WTC11 (cell line): ENCODE measurements at places on chromosomes 11 and 22.

DNA sequence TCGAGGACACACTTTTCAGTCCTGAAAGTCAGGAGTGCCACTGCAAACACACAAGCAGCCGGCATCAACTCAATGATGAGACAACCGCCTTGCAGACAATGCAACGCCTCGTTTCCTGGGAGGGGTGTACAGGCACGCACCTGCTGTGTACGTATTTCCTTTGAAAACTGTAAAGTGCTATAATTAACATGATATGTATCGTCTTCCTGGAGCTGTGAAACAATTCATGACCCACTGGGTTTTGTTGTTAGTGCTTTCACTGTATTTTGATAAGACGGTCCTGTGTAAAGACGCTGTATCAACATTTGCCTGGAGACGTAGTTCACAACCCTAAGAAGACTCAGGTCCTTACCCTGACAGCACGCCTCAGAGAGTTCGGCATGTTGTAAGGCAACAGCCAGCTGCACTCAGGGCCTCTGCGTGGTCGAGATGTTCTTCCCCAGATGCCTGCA is 105.7 kb upstream of the ANO1 start:
- DNase-seq, result no peak

- DNase-seq, result no peak
These were observed 310.8 kb upstream of the PITPNB start for GRCh38 chr22:28229566-28230485.

- no peak for DNase-seq
These were observed 72.3 kb downstream of the PPP6R3 start for GRCh38 chr11:68532727-68533369.

GRCh38 chr11:113476553-113476952 is 1.4 kb upstream of the DRD2 start:
- DNase-seq, result no peak

GRCh38 chr22:23497016-23497885 is 82.8 kb downstream of the IGLL1 start:
- DNase-seq, result no peak

- no peak for DNase-seq
These were observed 1024.1 kb upstream of the CCDC90B start for GRCh38 chr11:84310268-84310667.

- no peak for DNase-seq
These were observed 759 bp downstream of the AP2A2 start for GRCh38 chr11:926341-926916.

DNA sequence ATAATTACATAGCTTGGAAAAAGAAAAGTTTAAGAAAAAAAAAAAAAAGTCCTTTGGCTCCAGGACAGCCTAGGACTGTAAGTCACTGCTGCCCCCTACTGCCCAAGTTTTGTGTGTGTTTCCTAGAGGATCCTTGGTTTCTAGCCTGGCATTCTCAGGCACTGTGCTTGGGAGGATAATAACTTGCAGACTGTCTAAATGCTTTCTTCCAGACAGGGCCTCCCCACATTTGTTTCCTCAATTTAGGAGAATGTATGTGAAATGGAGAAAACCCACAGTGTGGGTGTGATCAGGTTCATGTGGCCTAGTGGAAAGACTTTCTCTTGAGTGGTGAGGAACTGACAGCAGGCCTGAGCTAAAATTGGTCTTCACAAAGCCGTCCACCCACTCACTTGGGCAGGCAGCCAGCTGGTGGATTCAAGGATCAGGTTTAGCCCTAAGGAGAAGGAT is 191.0 kb downstream of the NAV2 start:
- peak; percentile 85 for DNase-seq

DNA sequence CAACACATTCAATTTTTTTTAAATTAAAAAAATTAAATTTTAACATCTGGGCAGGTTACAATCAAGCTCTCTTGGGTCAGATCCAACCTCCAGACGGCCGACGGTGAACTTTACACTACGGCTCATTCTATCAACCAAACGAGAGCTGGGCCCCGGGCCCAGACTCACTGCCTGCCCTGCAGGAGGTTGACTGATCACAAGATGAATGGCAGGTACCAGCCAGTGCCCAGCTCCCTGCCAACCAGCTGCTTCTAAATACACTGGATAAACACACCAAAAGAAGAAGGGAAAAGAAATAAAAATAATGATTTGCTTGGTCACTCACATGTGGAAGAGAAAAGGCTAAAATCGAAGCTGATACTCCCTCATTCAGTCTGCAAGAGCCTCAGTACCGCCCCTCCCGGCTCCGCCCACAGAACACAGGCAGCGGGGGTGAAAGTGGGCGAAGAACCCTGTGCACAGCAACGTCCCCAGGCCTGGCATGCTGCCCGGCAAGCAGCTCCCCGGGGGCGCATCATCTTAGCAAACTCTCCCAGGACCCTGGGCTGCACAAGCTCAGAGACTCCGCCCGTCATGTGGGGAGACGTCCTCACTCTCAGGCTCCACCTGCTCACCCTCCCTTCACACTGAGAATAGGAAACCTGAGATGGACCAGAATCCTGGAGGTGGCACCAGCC is 303.4 kb downstream of the SHANK2 start:
- DNase-seq, result no peak

DNA sequence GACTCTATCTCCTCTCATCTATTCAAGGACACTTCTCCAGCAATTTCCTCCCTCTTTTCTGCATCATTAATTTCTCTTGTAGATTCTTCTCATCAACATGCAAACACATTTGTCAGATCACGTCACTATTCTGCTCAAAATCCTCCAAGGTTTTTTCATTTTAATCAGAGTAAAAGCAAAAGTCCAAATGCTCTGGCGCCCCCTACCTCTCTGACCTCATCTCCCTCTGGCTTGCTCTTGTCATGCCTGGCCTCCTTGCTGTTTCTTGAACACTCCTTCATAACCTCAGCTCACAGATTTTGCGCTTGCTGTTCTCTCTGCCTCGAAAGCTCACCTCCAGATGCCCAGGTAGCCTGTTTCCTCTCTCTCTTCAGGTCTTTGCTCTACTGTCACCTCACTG is 22.4 kb downstream of the RTCB start:
- peak; percentile 40 for DNase-seq

DNA sequence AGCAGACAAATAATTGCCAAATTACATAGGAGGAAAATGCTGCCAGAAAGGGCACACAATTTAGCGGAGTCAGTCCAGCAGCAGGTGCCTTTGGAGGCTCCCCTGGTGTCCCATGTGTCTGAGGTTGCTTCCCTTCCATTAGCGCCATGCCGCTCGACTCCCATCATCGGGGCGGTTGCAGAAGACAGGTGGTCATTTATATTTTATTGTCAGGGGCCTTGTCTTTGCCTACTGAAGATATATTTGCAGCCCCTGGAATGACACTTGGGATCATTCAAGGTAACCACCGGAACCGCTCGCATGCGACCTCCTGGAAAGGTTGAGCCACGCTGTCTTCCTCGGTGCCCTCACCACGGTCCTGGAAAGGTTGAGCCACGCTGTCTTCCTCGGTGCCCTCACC is 298.3 kb downstream of the TBC1D22A start:
- no peak for DNase-seq

DNA sequence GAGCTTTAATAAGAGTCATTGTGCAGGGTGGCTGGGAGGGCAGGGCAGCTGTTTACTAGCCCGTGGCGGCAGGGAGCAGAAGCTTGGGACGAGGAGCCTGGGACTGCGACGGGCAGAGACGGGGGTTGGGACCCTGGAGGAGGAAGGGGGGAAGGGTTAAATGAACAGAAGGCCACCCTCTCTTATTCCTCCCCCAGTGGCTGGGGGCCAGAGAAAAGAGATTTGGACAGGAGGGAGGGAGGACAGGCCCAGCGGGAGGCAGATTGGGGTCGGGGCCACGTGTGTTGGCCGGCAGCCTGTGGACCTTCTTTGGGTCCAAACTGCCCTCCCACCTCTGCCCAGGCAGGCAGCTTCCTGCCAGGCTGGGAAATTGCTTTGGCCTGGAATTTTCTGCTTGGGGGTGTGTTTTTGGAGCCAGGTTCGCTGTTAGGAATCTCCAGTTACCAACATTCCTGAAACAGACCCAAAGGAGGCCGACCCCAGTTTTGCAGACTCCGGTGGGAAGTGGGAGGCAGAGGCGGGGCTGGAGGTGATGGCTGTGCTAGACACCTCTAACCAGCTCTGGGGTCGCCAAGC is 50.2 kb downstream of the APOL3 start:
- peak; percentile 29 for DNase-seq

DNA sequence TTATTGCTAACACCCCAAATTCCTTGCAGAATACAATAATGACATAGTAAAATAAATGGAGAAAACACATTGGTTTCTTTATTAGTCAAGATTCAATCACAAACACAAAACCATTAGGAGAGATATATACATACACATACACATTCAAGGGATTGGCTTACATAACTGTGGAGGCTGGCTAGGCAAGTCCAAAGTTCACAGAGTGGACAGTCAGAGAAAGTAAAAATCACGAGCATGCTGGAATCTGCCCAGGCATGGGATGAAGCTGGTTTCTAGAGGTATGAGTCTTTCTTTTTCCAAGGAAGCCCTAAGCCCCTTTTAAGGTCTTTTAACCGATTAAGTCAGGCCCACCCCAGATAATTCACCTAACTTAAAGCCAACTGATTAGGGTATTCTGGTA is 13.6 kb upstream of the OR56B1 start:
- DNase-seq, result no peak

- DNase-seq, result peak; percentile 4
These were observed 27.3 kb downstream of the CAPN1 start for GRCh38 chr11:65208785-65209710.

DNA sequence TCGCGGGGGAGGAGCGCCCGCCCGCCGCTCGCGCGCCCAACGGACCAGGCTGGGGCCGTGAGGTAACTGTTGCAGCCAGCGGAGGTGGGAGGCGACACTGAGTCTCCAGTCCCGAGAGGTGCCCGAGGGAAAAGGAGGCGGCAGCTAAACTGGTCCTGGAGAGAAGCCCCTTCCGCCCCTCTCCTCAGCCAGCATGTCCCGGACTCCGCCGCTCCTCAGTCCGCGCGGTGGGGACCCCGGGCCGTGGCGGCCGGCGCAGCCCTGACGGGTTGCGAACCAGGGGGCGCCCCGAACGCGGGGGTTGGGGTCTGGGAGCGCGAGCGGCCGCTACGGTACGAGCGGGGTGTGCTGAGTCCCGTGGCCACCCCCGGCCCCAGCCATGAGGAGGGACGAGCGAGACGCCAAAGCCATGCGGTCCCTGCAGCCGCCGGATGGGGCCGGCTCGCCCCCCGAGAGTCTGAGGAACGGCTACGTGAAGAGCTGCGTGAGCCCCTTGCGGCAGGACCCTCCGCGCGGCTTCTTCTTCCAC is at the start of gene PDE3B:
Gene PDE3B, plus strand, starts transcription at position 108 of the 529 bp plus-strand sequence. Its CDS starts 272 bp downstream, at position 380.
- peak; percentile 85 for DNase-seq

DNA sequence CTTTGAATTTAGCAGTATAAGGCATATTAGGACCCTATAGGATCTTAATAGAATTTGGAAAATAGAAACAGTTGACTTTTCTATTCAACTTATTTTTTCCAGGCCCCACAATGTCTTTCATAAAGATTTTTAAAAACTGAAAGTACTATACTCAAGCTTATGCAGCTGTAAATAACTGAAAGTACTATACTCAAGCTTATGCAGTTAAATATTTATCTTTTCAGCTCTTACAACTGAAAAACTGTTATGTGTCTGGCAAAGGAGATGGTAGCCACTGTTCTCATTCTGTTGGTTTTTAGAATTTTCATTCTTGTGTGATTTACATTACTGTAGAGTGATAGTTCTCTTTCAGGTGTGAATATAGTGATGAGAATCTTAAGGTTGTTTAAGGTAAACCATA is 16.5 kb downstream of the HIPK3 start:
- no peak for DNase-seq

DNA sequence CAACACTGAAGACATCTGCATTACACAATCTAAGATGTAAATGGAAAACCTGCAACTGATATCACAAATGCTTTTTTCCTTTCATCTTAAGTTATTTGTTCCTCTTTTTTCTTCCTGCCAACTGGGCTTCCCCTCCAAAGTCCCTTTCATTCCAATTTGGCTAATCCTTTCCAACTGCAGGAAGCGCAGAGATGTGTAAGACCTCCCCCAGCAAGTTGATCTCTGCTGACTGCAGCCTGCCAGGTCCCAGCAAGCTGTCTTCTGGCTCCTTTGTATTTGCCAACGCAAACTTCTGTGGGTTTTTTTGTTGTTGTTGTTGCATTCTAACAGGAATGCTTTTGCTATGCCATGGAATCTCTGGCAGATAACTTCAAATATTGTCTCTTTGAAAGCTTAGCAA is 38.5 kb upstream of the LRRC4C start:
- peak; percentile 23 for DNase-seq

DNA sequence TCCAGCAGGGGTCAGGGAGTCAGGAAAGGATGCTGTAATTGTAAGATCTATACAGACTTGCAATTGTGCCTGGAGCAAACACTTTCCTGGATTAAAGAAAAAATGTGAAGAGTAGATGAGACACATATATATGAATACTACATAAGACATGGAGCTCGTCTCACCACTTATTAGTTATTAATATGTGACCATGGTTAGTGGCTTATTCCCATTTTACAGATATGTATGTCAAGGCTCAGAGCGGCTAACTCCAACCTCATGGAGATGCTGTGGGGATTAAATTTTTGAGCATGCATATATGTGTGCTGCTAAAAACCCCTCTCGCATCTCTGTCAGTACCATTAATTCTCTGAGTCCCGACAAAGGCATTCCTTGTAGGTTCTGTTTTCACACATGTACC is 125.7 kb downstream of the SLC1A2 start:
- no peak for DNase-seq

GRCh38 chr11:45798793-45799441 is 6.0 kb upstream of the SLC35C1 start:
- no peak for DNase-seq

DNA sequence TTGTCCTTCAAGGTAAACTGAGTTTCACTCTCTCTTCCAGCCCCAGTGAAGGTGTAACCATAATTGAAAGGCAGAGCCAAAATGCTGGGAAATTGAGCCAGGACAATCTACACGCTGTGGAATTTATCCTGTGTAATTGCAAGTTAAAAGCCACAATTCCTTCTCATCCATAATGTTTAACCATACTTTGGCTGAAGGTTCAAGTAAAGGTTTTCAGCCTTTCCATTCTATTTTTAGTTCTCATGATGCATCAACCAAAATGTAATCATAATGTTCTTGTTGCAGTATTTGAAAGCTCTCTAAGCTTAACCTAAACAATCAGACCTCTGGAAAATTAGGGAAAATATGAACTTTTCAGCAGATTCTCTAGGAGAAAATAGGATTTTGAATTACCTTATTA is 14.0 kb upstream of the ARHGAP42 start:
- no peak for DNase-seq

DNA sequence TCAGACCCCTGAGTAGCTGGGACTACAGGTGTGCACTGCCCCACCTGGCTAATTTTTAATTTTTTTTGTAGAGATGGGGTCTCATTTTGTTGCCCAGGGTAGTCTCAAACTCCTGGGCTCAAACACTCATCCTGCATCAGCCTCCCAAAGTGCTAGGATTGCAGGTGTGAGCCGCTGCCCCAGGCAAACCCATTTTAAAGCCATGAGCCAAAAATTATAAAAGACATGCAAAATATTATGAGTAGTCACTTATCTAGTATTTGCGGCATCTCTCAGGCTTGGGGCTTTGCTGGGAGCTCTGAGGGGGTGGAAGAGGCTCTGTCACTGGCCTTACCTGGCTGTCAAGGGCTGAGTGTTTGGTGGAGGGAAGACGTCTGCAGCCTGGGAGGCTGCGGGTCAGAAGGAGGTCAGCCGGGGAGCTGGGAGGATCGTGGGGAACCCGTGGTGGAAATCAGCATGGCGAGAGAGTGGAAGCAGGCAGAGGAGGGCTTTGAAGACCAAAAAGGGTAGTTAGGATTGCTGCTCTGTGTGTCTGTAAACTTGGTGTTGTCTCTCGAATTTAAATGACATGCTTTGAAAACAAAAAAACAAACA is 69.1 kb upstream of the PARVG start:
- no peak for DNase-seq

GRCh38 chr22:20010307-20011122 is 6.1 kb downstream of the ARVCF start:
- DNase-seq, result no peak

- no peak for DNase-seq
These were observed 3900.0 kb upstream of the OR11H1 start for GRCh38 chr22:11627798-11628650.
